ENCODE measurements at places on chromosomes 11 and 22.

DNA sequence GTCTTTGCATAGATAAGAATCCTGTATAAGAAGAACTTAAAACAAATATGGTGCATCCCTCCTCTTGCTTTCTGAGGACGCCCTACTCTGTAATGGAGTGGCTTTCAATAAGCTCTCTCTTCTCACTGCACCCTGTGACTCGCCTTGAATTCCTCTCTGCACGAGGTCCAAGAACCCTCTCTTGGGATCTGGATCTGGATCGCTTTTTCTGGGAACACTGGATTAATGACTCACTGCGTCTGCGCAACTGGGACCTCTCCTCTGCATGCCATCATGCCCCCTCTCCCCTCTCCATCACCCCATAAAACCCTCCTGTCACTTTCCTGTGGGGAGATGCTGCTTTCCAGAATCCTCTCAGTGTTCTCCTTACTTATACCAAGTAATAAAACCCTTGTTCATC lies 15.1 kb upstream of the CABP2 start:
- DNase-seq = no peak

DNA sequence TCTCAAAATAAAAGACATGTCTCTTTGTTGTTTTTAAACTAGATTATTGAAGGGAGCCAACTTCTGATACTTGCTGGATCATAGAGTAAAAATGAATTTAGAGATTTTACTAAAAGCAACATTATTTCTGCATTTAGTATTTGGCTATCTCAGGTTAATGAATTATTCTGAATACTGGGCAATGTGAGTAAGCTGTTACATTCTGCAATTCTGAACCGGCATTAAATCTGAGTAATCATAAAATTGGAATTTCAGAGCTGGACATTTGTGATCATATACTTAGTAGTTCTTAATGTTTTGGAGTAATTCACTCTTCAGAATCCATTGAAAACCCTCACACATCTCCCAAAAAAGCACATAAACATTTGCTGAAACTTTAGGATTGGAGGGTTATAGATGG lies 11.5 kb downstream of the POLD3 start:
- DNase-seq = no peak

GRCh38 chr11:12177739-12178338 lies 67.4 kb downstream of the MICAL2 start:
- DNase-seq = no peak

DNA sequence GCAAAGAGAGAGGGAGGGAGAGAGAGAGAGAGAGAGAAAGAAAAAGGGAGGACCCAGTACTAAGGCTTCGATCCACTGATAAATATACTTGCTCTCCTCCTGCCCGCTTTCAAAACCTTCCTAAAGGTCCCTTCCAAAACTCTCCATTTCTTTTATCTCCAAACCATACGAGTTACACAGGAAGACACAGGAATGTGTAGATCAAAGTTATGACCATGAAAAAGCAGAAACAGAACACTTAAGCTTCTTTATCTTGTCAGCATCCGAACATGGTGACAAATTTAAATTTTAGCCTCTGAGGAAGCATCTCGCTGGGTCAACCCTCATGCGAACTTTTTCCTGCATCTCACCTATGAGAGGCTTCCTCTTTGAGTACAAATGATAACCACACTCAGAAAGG lies 29.2 kb upstream of the POGLUT3 start:
- DNase-seq = no peak

DNA sequence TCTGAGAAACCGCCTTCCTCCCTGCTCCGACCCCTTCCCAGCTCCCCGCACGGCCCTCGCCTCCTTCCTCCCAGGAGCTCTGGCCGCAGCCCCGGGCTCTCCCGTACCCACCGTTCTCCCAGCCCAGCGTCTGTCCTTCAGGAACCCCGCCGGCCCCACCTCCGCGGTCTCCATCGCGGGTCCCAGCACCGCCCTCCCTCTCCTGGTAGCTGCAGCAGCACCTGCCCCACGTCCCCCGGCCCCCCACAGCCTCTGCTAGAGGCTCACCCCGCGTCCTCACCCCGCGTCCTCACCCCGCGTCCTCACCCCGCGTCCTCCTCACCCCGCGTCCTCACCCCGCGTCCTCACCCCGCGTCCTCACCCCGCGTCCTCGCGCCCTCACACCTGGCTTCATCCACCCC lies 85.9 kb downstream of the WNT7B start:
- no peak for DNase-seq

Data from suprapubic skin (tissue), 4 donors.